T-helper 2 cell (primary cell): ENCODE measurements at places on chromosomes 3 and 15.
A peak's percentile ranks its signal among the peaks of the same experiment; 100 is the strongest.

GRCh38 chr3:188817935-188818269, 353.9 kb upstream of the TPRG1 start:
- no peak for DNase-seq

- no peak for DNase-seq
Observed at GRCh38 chr15:66036859-66037258, 167.6 kb downstream of the RAB11A start.

DNA sequence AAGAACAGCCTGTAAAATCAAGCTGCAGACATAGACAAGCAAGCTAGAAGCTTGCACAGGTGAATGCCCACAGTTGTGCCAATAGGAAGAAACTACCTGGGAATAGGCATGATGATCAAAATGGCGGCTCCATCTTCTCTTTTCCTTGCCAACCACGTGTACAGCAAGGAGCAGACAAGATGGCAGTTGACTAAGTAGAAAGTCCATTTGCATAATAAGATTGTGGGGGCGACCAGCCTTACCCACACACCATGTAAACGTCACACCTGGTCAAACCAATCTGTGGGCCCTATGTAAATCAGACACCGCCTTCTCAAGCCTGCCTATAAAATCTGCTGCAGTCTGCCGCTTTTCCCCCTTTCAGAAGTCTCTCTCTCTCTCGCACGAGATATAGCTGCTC, 25.1 kb upstream of the ANKRD34C start:
- DNase-seq: no peak

GRCh38 chr3:37053753-37054152, 60.4 kb downstream of the MLH1 start:
- no peak for DNase-seq

- DNase-seq: no peak
Observed at GRCh38 chr3:105867712-105868430, 941 bp downstream of the CBLB start.

DNA sequence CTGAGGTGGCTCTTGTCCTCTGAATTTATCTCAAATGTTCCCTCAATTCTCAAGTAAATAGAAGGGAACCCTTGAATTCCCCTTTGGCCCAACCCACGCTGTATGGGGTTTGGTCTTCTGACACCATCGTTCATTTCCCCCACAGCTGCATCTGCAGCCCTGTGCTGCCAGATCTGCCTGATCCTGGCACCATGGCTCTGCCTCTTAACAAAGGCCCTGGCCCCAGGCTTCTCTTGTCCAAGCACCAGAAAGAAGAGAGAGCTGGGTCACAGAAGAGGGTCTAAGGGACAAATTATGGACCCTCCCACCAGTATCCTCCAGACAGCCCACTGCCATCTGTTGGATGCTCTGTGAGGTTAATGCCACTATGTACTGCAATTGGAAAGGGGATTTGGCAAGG, 1.8 kb downstream of the MAP1A start:
- no peak for DNase-seq

DNA sequence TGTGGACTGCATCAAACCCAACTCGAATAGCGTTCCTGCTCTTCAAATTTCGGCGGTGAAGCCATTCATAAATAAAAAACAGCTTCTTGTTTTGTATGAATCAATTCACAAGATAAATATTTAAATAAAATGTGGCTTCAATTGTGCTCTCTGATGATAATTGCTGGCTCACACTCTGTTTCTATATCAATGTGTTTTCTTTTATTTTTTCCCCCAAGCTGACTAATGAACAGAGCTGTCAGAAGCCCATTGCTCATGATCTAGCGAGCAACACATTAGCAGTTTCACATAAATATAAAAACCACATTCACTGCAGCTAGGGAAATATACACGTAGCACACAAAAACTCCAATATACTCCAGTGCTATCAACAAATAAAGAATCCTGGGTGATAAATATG, 45.0 kb upstream of the FOXP1 start:
- no peak for DNase-seq

GRCh38 chr3:19937459-19938294, 3.7 kb upstream of the EFHB start:
- DNase-seq: no peak

DNA sequence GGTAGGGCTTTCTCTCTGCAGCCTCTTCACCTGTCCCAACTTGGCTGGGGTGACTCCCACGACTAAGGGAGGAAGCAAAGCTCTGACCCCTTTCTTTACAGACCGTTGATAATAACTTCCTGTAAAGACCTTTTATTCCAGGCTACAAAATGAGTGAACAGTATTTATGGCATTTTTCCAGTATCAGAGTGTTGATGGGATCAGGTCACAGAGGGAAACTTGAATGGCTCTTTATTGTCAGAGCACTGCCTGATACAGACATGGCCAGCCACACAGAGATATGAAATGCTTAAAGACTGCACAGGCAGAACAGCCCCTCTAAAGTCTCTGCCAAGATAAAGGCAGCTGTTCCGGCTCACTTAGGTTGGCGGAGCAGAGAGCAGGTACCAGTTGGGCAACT, 1033.9 kb upstream of the NR2F2 start:
- no peak for DNase-seq

GRCh38 chr3:59878038-59878427, 828.2 kb upstream of the CFAP20DC start:
- no peak for DNase-seq

GRCh38 chr3:181637456-181637855, 74.3 kb upstream of the SOX2 start:
- no peak for DNase-seq

- no peak for DNase-seq
Observed at GRCh38 chr15:77352887-77353286, 67.0 kb downstream of the PEAK1 start.

- DNase-seq: peak; percentile 23
Observed at GRCh38 chr3:48232734-48233133, 8.2 kb upstream of the ZNF589 start.

DNA sequence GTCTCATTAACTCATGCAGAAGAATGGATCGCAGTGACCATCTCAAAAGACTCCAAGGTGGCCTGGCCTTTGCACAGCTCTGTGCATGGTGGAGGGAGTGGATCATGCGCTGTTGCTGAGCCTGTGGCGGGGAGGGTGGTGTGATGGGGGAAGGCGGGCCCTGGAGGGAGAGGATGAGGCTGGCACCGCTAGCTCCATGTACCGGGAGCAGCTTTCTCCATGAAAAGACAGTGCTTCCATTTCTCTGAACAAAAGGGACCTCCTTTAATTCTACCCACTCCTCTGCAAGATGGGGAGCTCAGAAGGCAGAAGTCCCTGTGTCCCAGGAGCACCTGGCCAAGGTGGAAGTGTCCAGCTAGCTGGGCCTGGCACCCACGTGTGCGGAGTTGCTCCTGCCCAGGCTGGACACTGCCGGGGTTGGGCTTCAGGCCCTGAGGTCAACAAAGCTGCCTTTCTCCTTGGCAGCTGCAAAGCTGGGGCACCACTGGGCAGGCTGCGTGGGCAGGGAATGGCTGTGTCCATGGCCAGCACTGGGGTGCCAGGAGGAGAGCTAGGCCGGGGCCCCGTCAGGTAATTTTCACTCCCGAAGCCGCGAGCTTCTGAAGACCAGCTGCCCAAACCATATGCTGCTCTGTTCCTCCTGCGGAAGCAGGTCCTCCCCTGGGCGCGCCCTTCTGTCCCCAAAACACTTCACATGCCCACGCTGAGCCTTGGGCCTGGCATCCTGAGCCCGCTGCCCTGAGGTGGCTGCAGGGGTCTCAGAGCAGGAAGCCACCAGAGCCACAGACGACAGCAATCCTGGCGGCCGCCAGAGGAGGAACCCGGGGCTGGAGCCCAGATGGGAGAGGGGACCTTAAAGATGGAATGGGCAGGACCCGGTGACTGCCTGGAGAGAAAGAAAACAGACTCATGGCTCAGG, 6.4 kb downstream of the MAP6D1 start:
- DNase-seq: no peak

- DNase-seq: no peak
Observed at GRCh38 chr3:9970020-9970652, 16.5 kb downstream of the EMC3 start.

GRCh38 chr15:60172143-60172542, 168.0 kb downstream of the FOXB1 start:
- DNase-seq: no peak

- DNase-seq: peak; percentile 49
Observed at GRCh38 chr15:39874890-39875549, 45.0 kb downstream of the GPR176 start.

DNA sequence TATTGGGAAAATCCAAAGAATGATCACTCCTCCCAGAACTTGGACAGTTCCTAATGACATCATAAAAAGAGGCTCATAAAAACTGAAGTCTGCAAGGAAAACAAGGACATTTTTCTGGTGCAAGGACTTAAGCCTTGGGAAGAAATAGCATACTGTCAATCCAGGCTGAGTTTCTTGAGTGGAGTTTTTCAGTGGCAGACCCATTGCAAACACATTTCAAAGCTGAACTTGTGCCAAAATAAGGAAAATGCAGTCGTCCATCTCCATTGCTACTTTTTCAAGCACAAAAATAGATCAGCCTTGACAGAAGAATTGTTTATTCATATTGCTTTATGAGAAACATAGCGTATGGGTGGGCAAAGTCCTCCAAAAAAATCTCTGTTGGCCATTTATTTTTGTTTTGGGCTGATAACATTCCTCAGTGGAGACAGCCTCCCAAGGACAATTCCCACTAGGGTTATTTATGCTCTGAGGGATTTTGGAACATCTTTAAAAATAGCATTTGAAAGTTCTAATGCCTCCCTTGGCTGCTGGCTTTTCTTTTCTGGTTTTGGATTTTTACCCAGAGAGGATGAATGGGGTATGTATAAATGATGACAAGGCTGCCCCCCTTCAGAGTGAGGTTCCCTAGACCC, 220.0 kb downstream of the CADPS start:
- no peak for DNase-seq

DNA sequence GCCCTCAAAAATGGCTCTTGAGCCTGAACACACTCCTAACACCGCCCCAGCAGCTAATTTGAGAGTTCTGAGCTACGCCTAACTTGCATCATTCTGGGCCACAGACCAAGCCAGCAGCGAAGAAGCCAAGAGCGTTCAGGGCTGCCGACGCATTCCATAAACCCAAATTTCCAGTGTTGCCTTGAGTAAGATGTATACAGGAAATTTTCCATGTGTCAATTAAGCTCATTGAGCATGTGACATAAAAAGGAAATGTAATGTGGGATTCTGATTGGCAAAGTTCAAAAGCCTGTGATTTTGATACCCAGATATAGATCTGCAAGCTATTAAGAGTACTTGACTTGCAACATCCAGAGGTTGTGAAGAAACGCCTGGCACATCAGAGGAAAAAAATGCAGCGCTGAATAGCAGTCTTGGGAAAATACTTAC, 148.6 kb upstream of the NR2F2 start:
- no peak for DNase-seq

- DNase-seq: peak; percentile 68
Observed at GRCh38 chr3:53255423-53255774, 423 bp downstream of the TKT start.

GRCh38 chr15:70596354-70597055, 166.9 kb downstream of the UACA start:
- no peak for DNase-seq

DNA sequence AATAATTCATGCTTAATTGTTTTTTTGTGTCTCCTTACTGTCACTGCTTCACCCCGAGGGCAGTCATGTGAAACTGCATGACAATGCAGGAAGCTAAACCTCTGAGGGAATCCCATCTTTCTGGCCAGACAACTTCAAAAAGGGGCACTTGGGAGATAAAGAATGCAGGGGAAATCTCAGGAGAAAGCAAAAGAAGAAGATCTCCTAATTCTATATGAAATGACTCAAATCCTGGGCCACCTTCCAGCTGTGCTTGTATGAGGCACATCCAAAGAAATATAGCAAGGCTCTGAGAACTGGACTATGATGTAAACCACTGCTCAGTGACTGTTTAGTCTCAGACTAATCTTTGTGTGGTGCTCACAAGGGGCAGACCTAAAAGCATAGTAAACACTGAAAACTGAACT, 22.6 kb upstream of the UMPS start:
- no peak for DNase-seq

GRCh38 chr3:114892880-114893279, 254.2 kb downstream of the ZBTB20 start:
- DNase-seq: no peak

- no peak for DNase-seq
Observed at GRCh38 chr15:97929456-97930229, 30.9 kb upstream of the ARRDC4 start.

- no peak for DNase-seq
Observed at GRCh38 chr3:165206454-165207266, 10.5 kb upstream of the SLITRK3 start.

- no peak for DNase-seq
Observed at GRCh38 chr3:142960322-142960850, 3.1 kb downstream of the PAQR9 start.

- no peak for DNase-seq
Observed at GRCh38 chr15:55060836-55061235, 135.9 kb downstream of the RSL24D1 start.

DNA sequence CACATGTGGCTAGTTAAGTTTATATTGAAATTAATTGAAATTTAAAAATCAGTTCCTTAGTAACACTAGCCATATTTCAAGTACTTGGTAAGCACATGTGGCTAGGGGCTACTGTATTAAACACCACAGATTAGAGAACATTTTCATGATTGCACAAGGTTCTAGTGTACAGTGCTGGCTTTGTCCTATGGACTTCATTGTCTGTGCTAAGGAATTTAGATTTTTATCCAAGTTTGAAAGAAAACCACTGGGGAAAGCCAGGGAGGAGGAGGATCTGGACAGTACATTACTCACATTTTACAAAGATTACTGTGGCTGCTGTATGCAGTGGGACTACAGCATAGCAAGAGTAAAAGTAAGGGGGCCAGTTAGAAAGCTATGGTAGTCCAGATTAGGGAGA, 13.9 kb downstream of the STAC start:
- DNase-seq: no peak

DNA sequence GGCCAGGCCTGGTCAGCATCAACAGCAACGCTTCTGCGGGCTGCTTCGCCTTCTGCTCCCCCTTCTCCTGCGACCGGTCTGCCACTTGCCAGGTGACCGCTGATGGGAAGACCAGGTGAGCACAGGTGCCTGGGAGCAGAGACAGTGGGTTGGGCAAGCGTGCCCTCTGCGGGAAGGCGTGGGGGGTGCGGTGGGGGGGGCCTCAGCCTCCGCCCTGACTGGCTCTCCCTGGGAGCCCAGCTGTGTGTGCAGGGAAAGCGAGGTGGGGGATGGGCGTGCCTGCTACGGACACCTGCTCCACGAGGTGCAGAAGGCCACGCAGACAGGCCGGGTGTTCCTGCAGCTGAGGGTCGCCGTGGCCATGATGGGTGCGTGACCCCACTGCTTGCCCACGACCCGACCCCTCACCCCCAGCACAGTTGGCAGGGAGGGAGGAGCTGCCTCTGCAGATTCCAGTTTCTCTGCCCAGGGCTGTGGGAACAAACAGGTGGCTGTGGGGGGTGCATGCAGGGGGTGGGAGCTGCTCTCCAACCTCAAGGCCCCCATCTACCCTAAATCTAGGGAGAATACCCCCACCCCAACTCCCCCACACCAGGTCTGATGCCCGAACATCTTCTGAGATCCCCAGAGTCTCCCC, 8.8 kb downstream of the STAB1 start:
- DNase-seq: no peak

DNA sequence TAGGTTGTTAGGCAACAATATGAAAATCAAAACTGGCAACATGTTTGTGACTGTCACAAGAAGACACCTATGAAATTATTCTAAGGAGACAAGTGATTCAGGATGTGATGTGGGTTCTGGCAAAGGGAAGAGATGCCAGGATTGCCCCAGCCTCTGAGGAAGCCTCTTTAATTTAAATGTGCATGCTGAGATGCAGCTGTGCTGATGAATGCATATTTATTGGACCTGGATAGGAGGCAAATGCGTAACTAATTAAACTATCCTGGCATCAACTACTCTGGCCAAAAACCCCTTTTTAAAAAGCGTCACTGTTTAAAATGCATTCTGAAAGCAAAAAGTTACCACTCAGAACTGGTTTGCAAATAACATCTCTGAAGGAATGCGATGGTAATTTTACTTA, 176.5 kb upstream of the DPH6 start:
- no peak for DNase-seq
